Fibroblast of skin of right quadriceps (primary cell): ENCODE measurements at places on chromosomes 11 and 22.

- no peak for DNase-seq
Observed at GRCh38 chr11:8205566-8205965, 36.7 kb upstream of the RIC3 start.

DNA sequence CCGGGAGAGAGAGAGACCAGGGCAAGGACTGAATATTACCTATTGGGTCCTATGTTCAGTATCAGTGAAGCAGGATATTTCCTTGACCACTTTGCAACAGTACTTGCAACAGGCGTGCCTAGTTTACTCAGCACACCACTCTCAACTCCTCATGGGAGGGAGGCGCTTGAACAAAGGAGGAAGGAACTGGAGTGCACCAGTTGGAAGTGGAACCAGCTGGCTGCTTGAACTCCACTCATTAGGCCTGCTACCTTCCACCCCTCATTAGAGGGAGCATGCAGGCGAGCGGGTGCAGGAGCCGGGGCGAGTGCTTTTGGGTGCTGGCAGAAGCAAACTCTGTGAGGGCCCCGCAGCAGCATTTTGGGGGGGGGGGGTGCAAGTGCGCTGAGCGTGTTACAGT is 1369.6 kb upstream of the RAG2 start:
- DNase-seq, result no peak

DNA sequence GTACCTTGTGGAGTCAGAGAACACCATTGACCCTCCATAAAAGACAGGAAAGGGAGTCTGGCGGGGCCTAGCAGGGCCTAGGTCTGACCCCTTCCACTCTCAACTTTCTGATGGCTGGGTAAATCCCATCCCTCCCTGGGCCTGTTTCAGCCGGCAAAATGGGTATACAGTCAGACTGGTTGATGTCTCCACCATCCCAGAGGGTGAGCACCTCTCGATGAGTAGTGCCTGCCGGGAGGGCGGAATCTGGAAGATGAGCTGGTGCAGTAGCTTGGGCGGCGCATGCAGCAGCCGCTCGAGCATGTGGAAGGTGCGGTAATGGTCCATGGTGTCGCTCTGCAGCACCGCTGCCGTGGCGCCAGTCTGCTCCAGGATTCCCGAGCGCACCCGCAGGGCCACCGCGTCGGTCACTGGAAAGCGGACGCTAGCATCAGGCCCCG is 528 bp downstream of the FIBP start:
- DNase-seq, result peak; percentile 44

DNA sequence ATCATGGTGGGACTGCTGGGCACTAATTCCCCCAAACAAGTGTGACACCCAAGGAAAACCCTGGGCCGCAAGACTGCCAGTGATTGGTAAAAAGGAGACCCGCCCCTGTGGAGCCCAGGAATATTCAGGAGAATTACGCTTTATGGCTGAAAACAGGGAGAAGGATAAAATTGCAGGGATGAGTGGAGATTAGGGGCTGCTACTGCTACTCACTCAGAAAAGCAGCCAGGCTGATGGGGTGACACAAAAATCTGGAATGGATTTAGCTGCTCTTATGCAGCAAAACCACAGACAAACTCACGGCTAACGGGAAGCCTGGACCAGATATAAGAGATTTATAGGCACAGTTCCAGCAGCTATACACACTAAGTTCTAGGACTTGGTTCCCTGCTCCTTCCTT is 4.4 kb upstream of the FBXO3 start:
- peak; percentile 91 for DNase-seq

- no peak for DNase-seq
Observed at GRCh38 chr11:87359401-87359800, 321.7 kb downstream of the TMEM135 start.

DNA sequence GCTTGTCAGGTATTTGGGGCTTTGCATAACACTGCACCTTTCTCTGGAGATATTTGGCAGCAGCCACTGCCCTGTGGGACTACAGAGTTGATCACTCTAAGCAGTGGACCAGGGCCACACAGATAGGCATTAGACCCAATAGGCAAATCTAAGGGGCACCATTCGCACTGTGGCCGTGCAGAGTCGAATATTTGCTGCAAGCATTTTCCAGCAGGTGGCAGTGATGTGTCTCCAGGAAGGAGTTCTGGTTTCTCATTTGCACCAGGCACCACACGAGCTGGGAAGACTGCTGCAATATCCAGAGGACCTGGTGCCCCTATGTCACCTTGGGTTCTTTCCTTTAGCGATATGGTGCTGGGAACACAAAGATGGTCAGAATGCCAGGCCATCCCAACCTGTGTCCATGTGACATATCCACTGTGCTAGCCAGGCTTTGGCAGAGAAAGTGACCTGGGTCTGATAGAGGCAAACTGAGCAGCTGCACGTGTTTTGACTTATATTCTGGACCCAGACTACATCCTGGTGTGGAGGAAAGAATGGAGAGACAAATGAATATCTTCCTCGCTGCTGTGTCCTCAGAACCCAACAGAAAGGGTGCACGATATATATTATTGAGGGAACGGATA is 318.7 kb downstream of the BUD13 start:
- peak; percentile 35 for DNase-seq

DNA sequence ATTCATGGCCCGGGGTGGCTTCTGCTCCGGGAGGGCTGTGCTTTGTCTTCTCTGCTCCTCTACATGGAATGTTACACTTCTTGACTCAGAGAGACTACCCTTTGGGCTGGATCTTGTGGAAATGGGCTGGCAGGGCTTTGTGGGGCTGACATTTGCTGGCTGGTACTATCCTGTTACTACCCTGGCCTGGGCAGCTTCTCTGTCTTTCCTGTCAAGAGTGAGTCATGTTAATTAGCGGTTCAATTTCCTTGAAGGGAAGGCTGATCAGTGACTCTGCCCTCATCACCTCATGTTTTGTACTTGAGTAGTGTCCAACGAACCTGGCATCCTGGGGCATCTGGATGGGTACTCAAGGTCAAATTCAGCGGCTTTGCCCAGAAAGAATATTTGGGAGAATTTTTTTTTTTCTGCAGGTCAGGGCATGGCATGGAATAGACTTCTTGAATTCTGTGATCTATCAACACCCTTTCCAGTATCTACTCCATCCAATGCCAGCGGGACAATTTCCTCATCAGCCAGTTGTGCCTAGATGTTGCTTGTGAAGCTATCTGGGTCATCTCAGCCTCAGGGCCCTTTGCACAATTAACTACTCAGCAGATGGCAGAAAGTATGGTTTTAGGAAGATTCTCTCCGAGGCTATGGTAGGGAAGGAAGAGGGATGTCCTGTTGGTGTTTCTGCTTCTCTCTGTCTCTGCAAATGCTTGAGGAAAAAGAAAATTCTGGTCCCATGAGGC is 140.5 kb upstream of the PLET1 start:
- DNase-seq, result no peak
